ENCODE measurements at places on chromosomes 12 and 14. TPM values are rescaled to one million over a fixed set of nuclear protein-coding genes. Genes with fewer than 3 reads are reported as not detected.

The MYL6B gene
- 81.1 TPM for total RNA-seq

The C12orf76 gene
- total RNA-seq: 19.1 TPM

The NIN gene
- 36.1 TPM for total RNA-seq

The RNF212B gene
- not detected for total RNA-seq

The IL31 gene
- not detected for total RNA-seq

The LALBA gene
- total RNA-seq: not detected

The SLC25A47 gene
- total RNA-seq: 0.04 TPM

The NOVA1 gene
- total RNA-seq: 2.1 TPM

The HOXC12 gene
- not detected for total RNA-seq

The RPAP3 gene
- 18.2 TPM for total RNA-seq

The NPFF gene
- total RNA-seq: not detected

The NTN4 gene
- total RNA-seq: 122 TPM

The LTBP2 gene
- total RNA-seq: 122 TPM

The PWP1 gene
- 143 TPM for total RNA-seq

The USP44 gene
- 1.1 TPM for total RNA-seq

The MMP17 gene
- 4.7 TPM for total RNA-seq

The SDR9C7 gene
- total RNA-seq: not detected

The CISTR gene
- not detected for total RNA-seq

The LRP1-AS gene
- total RNA-seq: not detected

The TMPRSS12 gene
- total RNA-seq: not detected

The BCL11B gene
- 0.14 TPM for total RNA-seq

The CCDC196 gene
- not detected for total RNA-seq

The NDRG2 gene
- total RNA-seq: 0.11 TPM

The TRAF3 gene
- total RNA-seq: 26.6 TPM

The SYT1 gene
- 0.59 TPM for total RNA-seq

The ANKRD33 gene
- 0.20 TPM for total RNA-seq

The PUS7L gene
- total RNA-seq: 23.8 TPM

The SMCO2 gene
- total RNA-seq: 0.13 TPM

The CAMKK2 gene
- total RNA-seq: 26.2 TPM

The PCNX1 gene
- 27.9 TPM for total RNA-seq

The SLC39A5 gene
- not detected for total RNA-seq
